ENCODE measurements at places on chromosomes 13 and 19.

GRCh38 chr19:31419871-31420445 lies 70.7 kb upstream of the TSHZ3 start:
- DNase-seq: no peak

DNA sequence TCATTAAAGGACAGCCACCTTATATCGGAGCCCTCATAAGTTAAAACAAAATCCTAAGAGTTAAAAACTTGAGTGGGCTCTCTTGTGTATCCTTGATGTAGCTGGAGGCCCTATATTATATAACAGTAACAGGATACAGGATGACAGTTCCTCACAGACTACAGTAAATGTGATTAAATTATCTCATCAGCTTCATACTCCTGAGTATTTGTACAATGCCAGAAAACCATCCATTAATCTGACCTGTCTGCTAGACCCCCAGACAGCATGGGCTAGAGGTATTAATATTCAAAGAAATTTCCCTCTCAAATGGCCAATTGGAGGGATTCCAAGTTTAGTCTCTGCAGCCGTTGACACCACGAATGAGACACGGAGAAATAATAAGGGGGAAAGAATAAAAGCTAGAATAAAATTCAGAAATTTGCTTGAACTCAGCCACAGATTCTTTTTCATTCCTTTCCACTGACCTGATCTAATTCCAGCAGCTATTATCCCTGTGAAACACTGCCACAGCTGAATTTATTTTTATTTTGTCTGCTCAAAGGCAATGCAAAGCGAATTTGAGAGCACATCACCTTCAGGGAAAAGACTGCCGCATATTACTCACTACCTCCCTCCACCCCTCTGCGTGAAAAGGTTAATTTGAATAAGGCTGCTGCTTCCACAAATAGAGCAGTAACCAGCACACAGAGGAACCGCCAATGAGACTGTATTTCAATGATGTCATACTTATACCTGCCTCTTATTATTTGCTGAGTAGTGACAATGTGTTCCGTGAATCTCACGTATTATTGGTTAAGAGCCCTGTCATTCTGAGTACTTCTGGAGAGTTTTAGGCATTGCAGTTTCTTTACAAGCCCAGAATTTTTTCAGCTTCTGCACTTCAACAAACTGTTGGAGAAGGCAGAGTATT lies 155.9 kb upstream of the KLF12 start:
- peak; percentile 72 for DNase-seq

GRCh38 chr13:74871369-74872070 lies 610.4 kb downstream of the TBC1D4 start:
- DNase-seq: no peak

DNA sequence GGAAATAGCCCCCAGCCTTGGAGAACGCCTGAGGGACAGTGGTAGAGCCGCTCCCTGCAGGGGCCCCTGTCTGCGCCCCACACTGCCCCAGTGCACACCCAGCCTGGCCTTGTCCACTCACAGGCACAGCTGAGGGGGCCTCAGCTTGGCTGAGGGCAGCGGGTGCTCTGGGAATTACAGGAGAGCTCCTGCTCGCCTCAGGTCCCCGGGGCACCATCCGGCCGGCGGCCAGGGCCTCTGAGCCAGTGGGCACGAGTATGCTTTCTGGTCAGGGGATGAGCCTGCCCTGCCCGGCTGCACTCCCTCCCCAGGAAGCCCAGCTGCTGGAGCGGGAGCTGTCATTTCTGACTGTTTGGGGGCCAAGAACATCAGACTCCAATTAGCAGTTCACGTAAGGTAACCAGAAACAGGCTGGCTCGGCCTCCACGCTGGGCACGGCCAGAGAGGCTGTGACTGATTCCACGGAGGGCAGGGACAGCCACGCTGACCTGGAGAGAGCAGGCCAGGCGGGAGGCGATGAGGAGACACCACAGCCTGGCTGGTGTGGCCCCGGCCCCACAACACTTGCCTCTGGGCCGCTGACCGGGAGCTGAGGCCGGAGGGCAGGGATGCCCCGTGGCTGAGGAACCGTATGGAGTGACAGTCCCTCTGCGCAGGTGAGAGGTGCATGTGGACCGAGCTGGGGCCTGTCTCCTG lies 15.4 kb downstream of the CEBPG start:
- no peak for DNase-seq

- DNase-seq: no peak
These were observed 73.4 kb upstream of the FLT1 start for GRCh38 chr13:28568286-28568685.

- DNase-seq: no peak
These were observed at the start of gene COX6B2 for GRCh38 chr19:55354698-55355212. TSS of gene COX6B2 (minus strand) at chr19:55354719. CDS start at chr19:55354521, 198 bp downstream.

DNA sequence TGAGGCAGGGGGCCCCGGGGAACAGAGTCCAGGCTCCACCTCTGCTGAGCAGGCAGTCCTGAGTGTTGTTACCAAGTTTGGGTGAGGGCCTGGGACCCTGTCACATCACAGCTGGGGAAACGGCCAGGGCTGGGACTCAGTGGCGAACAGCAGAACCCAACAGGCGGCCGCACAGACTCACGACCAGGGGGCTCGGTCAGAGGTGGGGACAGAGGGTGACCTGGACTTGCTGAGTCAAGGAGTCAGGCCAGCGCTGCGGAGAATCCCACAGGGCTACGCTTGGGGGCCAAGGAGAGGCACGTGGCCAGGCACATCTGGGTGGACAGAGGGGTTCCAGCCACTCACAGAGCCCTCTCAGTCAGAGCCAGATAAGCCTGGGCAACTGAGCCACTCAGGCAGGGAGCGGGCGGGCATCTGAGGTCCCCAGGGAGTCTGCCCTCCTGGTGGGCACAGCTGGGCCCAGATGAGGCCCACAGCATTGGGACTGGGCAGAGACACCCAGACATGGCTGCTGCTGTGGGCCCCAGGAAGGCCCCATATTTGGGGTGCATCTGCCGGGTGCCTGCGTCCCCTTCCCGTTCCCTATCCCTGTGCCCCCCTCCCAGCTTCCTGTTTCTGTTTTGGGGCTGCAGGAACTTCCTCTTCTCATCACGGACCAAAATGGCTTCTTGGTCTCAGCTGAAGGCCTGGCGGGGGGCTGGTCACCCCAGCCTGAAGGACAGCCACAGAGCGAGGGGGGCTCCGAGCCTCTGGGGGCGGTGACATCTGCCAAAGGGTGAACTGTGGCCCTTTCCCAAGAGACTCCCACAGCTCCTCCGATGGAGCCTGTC lies 34.0 kb downstream of the CEBPA start:
- no peak for DNase-seq

GRCh38 chr19:50874211-50874610 lies 972 bp downstream of the KLK2 start:
- DNase-seq: no peak

DNA sequence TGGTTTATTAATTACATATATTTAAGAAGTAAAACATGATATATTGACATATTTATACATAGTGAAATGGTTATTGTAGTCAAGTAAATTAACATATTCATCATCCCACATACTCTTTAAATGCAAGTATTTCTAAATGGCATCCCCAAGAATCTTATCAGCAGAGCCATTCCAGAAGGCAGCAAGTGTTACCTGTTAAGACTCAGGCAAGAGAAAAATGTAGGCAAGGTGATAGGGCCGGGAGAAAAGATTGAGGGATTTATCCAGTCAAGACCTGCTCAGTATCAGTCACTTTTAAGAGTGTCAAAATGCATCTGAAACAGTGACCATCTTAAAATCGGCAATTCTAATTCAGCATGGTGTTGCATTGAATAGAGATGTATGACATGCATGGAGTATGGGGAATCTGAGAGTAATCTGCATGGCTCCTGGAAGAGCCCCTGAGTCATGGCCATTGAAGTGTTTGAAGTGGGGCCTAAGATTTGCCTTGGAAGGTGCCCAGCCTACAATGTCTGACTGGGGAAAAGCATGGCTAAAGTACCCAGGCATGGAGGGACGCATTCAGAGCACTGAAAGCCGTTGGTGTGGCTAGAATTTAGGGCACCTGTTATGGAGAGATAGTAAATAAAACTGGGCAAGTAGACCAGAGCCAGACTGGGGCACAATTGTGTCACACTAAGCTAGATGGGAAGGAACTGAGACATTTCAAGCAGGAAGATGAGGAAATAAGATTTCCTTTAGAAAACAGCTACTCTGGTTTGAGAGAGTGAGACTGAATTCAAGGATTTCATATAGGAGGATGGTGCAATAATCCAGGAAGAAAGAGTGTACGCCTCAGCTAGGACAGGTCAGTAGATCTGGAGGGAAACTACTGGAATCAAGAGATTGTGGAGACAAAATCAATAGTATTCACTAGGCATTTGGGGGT lies 25.0 kb upstream of the C1QTNF9B start:
- no peak for DNase-seq

DNA sequence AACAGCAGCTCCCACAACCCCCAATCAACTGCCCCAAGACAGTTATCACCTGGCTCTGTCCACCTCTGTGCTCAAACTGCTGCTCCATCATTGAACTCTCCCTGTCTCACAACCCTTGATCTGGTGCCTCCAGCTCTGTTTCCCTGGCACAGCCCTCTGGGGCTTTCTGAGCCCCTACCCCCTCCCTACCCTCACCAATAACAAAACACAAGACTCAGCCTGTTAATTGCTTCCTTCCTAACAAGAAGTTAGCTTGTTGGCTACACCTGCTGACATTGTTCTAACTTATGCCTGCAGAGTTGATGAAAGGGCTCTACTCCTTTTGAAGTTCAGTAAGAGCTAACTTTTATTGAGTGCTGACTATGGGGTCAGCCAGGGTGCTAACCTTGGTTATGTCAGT lies 99.4 kb upstream of the FNDC3A start:
- DNase-seq: no peak

GRCh38 chr13:32829676-32830335 lies 186.4 kb upstream of the KL start:
- DNase-seq: peak; percentile 53

GRCh38 chr13:76538004-76538403 lies 348.2 kb downstream of the KCTD12 start:
- no peak for DNase-seq

DNA sequence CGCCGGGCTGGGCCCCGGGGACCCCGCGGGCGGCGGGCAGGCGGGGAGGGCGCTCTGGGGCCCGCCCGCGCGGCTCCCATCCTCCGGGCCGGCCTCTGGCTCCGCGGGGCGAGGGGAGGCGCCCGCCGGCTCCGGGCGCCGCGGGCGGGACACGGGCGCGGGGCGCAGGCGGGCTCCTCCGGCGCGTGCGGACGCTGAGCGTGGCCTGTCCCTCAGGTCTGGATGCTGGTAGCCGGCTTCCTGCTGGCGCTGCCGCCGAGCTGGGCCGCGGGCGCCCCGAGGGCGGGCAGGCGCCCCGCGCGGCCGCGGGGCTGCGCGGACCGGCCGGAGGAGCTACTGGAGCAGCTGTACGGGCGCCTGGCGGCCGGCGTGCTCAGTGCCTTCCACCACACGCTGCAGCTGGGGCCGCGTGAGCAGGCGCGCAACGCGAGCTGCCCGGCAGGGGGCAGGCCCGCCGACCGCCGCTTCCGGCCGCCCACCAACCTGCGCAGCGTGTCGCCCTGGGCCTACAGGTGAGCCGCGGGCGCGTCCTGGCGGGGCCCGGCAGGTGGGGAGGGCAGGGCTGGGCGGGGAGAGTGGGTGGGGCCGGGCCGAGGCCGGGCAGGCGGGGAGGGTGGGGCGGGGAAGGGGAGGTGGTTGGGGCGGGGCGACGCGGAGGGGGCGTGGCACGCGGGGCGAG lies 420 bp downstream of the IL17D start:
- DNase-seq: peak; percentile 91

- DNase-seq: peak; percentile 9
These were observed 34.1 kb downstream of the ZNF823 start for GRCh38 chr19:11704626-11705025.

- no peak for DNase-seq
These were observed 3.3 kb downstream of the GPX4 start for GRCh38 chr19:1106841-1107660.

Data from NCI-H146 (cell line).